RCC 7860 (cell line): ENCODE measurements at places on chromosomes 16 and 17.
A peak's percentile ranks its signal among the peaks of the same experiment; 100 is the strongest.

GRCh38 chr16:58490065-58490464, 9.9 kb upstream of the NDRG4 start:
- DNase-seq = no peak

DNA sequence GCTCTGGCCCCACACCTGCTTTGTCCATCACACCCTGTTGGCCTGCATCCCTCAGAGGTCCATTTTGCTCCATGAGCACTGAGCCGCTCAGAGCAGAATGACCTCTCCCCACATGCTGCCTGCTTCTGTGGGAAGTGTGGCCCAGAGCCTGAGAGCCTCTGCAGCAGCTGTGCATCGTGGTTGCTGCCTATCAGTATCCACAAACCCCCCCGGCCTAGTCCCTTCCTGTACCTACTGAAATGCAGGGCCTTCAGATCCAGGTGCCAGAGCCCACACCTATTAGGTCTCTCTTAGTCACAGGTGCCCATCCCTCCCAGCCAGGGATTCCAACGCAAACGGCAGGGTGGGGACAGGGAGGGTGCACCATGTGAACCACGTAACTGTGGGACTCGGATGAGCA, 16.6 kb upstream of the TRPV3 start:
- DNase-seq = no peak

DNA sequence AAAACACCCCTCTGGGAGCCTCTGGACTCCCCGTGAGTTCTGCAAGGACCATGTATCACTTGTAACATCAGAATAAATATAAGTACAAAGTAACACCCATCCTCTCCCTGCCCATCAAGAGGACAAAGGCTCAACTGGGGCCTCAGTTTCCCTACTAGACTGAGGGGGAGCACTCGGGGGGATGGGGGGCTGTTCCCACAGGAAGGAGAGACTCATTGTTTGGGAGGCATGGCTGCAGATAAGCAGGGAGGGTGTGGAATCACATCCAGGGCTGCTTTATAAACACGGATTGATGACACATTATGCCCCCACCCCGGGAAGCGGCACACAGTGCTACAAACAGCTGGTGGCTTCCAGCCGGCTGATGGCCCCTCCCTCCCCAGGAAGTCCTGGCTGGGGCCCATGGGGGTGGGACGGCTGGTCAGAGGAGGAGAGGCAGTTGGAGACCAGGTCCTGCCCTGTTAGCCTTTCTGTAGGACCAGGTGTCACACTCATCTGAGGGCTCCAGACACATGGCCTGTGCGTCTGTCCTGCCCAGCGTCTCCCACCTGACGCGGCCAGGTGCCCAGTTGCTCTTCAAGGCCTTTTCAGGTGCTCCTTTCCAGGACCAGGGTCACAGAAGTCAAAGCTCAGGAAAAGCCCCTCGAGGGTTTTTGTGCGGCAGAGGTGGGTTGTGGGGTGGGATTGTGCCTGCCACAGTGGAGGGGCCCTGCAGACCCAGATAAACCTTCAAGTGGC, 1.3 kb upstream of the MPG start:
- DNase-seq = peak; percentile 72

GRCh38 chr16:69324585-69325253, 5.7 kb downstream of the PDF start:
- DNase-seq = no peak

- no peak for DNase-seq
Observed at GRCh38 chr17:78644224-78644623, 67.0 kb upstream of the DNAH17 start.

DNA sequence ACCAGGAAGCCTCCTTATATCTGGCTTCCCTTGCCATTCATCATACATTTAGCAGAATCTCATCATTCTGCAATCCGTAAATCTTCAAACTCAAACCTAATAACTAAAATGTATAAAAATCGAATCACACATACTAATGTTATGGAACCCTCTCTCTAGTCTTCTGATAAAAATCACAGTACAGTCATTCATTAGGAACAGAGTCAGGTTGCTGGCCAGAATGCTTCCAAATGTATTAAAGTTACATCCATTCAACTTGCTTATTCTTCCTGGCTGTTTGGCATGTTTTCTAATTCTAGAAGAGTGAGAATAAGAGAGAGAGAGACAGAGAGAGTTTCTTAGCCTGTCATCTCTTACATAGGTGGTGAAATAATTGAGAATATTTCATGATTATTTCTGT, 16.5 kb upstream of the RASL10B start:
- no peak for DNase-seq

GRCh38 chr16:27485126-27485525, 64.6 kb downstream of the GTF3C1 start:
- DNase-seq = no peak

GRCh38 chr17:7296189-7296861, 1.9 kb upstream of the YBX2 start:
- peak; percentile 41 for DNase-seq

- peak; percentile 90 for DNase-seq
Observed at GRCh38 chr17:81927653-81928543, at the start of gene MAFG. Gene MAFG (minus strand): TSS chr17:81927735. CDS start chr17:81923185, 4,550 bp downstream.

- no peak for DNase-seq
Observed at GRCh38 chr17:50288306-50288705, 14.0 kb downstream of the TMEM92 start.

DNA sequence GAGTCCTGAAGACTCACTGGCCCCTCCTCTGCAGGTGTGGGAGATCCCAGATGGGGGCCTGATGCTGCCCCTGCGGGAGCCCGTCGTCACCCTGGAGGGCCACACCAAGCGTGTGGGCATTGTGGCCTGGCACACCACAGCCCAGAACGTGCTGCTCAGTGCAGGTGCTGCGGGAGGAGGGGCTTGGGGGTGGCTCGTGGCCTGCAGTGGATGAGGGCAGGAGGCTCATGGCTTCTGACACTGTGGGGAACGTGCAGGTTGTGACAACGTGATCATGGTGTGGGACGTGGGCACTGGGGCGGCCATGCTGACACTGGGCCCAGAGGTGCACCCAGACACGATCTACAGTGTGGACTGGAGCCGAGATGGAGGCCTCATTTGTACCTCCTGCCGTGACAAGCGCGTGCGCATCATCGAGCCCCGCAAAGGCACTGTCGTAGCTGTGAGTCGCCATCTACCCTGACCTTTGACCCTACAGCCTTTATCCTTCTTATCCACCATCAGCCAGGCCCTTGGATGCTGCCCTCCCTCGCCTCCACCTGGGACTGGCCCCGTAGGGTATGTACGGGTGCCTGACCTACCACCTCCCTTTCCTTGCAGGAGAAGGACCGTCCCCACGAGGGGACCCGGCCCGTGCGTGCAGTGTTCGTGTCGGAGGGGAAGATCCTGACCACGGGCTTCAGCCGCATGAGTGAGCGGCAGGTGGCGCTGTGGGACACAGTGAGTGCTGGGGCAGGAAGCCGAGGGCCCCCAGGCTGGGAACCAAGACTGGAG, 3.6 kb downstream of the CORO1A start:
- no peak for DNase-seq

- DNase-seq = no peak
Observed at GRCh38 chr16:14263769-14264168, 192.7 kb downstream of the MRTFB start.

DNA sequence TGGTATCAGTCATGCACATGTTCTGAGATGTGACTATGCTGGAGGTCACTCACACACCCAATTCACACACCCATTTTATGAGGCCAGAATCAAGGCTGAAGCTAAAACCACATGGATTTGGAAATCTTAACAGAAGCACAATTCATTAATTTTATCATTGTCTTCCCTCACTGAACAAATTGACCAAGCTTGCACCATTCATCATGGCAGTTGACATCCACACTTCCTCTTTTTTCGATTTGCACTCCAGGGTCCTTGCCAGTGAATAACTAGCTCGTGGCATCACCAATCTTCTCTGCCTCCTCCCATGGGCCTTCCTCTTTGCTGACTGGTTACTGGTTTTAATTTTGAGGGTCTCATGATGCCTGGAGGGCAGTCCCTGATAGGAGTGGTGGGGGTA, 123.0 kb upstream of the ASIC2 start:
- DNase-seq = no peak

DNA sequence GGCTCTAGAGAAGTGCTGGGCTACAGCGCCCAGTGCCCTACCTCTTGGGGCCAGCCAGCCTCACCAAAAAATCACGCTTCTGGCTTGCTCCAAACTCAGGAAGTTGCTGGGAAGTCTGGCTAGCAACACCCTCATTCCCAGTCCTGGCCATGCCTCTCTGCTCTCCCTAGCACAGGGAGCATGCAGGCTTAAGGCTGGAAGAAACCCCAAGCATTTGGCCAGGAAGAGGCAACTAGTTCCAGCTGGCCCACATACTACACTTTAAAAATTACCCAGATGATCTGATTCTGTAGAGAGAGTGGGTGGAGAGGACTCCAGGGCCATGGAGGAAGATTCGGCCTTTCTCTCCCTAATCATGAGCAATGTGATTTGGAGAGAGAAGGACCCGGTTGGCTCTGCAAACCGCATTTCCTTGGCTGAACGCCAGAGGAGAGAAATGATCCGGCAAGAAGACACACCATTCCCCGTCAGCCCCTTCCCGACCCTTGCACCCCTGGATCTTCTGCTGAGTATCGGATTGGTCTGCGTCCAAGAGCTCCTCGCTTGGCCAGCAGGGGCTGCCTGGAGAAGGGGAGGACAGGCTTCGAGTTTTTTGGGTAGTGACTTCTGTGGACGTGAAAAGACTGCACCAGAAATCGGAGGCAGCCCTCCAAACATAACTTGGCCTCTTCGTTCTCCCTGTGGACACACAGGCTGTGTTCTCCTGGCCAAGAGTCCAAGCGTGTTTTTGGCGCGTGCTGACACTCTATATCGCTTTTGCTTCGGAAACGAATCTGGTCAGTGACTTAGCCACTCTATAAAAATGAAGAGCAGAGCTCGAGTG, 406.3 kb downstream of the WWOX start:
- DNase-seq = no peak

- no peak for DNase-seq
Observed at GRCh38 chr16:77674888-77675287, 47.4 kb upstream of the NUDT7 start.

- no peak for DNase-seq
Observed at GRCh38 chr16:10638101-10638500, 56.6 kb downstream of the TEKT5 start.

- no peak for DNase-seq
Observed at GRCh38 chr16:89458551-89458950, 31.8 kb downstream of the ANKRD11 start.

DNA sequence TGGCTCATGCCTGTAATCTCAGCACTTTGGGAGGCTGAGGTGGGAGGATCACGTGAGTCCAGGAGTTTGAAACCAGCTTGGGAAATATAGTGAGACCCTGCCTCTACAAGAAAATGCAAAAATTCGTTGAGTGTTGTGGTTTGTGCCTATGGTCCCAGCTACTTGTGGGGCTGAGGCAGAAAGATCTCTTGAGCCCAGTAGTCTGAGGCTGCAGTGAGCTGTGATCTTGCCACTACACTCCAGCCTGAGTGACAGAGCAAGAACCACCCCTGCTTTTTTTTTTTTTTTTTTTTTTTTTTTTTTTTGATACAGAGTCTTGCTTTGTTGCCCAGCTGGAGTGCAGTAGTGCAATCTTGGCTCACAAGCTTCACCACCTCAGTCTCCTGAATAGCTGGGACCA, 34.0 kb downstream of the ITGB3 start:
- no peak for DNase-seq
